ENCODE measurements at places on chromosomes 11 and 22.

GRCh38 chr11:106276126-106276525, 198.7 kb downstream of the AASDHPPT start:
- no peaks in the 10 kb centered on the region for H3K36me3 ChIP-seq
- no peak overlapping the region for H3K27ac ChIP-seq
- no peak overlapping the region for H3K4me3 ChIP-seq
- DNase-seq, result no peak

DNA sequence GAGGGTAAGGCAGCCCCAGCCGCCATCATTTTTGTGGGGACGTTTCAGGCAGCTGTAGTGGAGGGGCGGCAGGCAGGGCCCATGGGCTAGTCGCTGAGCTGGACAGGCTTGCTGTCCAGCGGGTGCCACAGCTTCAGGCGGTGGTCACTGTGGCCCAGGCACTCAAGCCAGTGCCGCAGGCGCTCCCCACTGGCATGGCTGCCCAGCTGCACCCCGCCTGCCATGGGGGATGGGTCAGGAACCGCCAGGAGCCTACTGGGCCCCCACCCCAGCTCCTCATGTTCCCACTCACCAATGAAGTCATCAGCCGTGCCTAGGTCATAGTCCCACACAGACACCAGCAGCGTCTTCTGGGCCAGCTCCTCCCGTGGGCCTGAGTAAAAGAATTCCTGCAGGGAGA, 6.0 kb downstream of the NDUFV1 start:
- H3K27ac ChIP-seq, result no peak overlapping the region
- H3K4me1 ChIP-seq, result peaks cover 24% of the 10 kb centered on the region
- H3K36me3 ChIP-seq, result peaks cover 4% of the 10 kb centered on the region

DNA sequence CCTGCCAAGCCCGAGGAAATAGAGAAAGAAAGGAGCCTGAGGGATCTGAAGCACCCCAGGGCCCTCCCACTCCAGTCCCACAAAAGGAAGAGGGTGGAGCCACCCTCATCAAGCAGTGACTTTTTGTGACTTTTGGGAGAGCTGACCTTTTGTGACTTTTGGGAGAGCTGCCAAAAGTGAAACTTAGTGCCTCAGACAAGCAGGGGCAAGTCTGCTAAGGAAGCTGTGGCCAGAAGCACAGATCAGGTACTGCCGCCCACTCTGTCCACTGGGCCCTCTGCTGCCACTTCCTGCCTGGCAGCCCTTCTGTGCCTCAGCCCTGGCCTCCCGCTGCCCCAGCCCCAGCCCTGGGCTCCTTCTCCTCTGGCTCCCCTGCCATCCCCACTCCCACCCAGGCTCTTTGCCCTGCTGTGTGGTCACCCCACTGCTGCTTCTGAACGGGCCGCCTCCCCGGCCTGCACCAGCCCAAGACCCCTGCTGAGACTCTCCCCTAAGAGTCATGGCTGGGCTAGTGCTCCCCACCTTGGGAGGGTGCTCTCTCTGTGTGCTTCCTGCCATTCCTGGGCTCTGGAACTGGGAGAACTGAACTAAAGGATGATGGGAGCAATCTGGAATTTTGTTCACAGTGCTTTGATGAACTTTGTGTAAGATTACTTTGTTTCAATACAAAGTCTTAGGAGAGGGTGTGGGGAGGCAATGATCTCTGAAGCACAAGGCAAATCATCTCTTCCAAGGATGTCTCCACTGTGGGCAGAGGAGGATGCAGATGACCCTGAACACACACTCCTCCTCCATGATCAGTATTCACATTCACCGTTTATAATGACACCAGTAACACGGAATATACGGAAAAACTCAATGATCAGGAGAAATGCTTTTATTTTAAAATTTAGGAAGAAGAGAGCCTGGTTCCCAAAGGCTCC, at the start of gene APOBEC3H:
TSS of gene APOBEC3H (plus strand) at position 147 of the 923 bp plus-strand sequence. CDS start 3,035 bp downstream, outside the sequence.
- no peaks in the 10 kb centered on the region for H3K36me3 ChIP-seq
- no peak within 1 kb of the TSS for H3K4me3 ChIP-seq
- DNase-seq, result no peak
- H3K4me1 ChIP-seq, result peaks cover 12% of the 10 kb centered on the region
- H3K27me3 ChIP-seq, result peaks cover 4% of the 10 kb centered on the region

DNA sequence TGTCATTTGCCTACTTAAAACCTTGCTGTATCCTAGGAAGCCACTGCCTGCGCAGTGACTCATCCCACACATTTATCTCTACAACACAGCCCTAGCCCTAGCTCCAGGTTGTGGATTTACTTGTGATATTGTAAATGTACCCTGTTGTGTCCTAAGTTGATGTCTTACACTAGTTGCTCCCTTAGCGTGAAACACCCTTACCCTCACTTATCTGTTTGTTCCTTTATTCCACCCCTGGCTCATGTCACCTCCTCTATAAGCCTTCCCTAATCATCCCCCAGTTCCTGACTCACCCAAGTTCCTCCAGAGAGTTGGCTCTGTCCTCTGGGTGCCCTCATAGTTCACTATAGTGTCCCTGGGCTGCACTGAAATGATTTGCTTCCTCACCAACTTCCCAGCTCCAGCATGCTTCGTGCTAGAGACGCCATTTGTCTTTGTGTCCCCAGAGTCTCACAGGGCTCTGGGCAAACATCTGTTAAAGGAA, 431.8 kb upstream of the FAT3 start:
- H3K27ac ChIP-seq, result no peak overlapping the region
- H3K27me3 ChIP-seq, result no peaks in the 10 kb centered on the region
- DNase-seq, result no peak

DNA sequence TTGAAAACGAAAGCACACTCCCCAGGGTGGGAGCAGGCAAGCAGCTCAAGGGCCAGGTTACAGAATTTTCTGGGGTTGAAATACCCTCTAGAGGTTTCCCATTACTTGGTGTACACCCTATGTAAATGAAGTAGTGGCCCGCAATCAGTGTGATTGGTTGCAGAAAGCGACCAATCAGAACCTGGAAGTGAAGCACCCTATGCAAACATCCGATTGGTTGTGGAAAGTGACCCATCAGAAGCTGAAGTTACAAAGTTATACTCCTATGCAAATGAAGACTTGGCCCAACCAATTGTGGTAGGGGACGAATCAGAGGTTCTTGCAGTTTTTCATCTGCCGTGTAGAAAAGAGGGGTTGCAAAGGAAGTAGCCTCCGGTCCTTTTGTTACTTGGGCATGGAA, 19.2 kb downstream of the PRR5 start:
- no peak overlapping the region for H3K4me3 ChIP-seq
- H3K27me3 ChIP-seq, result no peaks in the 10 kb centered on the region
- H3K27ac ChIP-seq, result no peak overlapping the region
- no peak for DNase-seq

All from heart right ventricle (tissue), 16 donors.